ENCODE measurements at places on chromosomes 12 and 14.

GRCh38 chr12:81167694-81168093, 89.8 kb downstream of the ACSS3 start:
- DNase-seq: no peak

GRCh38 chr12:41697161-41697560, 447.5 kb downstream of the GXYLT1 start:
- DNase-seq: no peak

DNA sequence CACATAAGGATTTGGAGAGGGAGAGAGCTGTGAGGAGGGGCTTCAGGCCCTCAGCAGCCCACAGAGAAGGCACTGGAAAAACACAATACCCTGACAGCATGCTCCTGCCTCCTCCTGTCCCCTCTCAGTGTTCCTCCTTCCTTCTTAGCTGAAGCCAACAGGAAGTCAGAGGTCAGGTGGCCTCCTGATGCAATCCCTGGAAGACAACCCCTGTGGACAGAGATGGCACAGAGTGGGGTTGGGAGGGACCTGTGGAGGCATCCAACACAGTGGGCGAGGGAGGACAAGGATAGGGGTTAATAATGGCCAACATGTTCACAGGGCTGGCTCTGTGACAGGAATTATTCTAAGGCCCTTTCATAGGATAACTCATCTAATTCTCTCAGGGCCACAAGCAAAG, 15.4 kb upstream of the IFI27L2 start:
- DNase-seq: no peak

- no peak for DNase-seq
Observed at GRCh38 chr12:110012137-110012536, 12.9 kb downstream of the ANKRD13A start.

- DNase-seq: no peak
Observed at GRCh38 chr12:92226071-92226661, 80.5 kb upstream of the BTG1 start.

GRCh38 chr12:65740873-65741600, 83.2 kb upstream of the HMGA2 start:
- DNase-seq: peak; percentile 69

- no peak for DNase-seq
Observed at GRCh38 chr14:69328317-69328716, 68.4 kb downstream of the GALNT16 start.

DNA sequence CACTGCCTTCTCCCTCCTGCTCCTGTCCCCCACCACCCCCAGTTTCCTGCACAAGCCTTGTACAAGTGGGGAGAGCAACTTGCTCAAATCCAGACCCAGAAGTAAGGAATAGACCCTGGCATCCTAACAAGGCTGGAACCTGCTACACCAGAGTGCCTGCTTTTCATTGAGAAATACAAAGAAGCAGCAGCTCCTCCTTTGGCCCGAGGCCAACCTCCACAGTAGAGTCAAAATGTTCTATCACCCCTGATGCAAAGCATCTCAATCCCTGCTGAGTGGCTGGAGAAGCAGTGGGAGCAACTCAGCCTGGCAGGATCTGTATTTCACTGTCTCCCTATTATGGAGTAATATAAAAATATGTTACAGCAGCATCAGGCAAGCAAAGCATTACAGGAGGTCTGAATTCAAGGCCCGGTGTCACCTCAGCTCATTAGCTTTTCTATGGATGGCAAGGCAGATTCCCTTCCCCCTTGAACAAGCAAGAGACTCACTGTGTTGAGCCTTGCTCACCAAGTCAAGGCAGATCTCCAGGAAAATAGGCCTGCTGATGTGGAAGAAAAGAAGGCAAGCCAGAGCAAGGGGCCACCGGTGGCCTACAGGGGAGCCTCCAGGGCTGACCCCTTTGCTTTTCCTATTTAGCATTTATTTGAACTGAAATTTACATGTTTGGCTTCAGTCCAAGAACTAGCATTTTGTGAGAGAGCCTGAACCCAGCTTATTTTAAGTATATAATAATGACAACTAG, 186.3 kb upstream of the EGLN3 start:
- no peak for DNase-seq

GRCh38 chr12:49536526-49537071, 2.2 kb upstream of the KCNH3 start:
- DNase-seq: no peak

GRCh38 chr12:108441549-108441948, 73.5 kb upstream of the FICD start:
- no peak for DNase-seq

GRCh38 chr14:88682495-88683114, 110.1 kb downstream of the EML5 start:
- DNase-seq: no peak

- DNase-seq: no peak
Observed at GRCh38 chr14:75907756-75908359, 73.9 kb downstream of the TGFB3 start.

DNA sequence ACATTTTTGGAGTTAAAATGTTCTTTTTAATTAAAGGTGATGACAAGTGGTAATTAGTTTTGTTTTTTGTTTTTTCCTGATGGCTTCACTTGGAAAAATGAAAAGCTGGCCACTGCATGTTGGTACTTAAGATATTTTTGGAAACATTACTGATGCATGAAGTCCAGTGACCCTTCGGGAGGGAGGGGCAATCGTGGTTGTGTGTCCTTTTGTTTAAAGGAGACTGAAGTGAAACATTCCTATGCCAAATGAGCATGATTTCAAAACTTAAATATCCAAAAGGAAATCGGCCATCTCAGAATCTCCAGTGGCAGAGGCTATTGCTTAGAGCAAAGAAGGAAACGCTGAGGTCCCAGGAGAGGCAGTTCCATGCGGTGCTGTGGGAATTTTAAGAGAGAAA, 20.1 kb downstream of the LTBP2 start:
- no peak for DNase-seq

GRCh38 chr12:38838056-38838850, 67.1 kb downstream of the CPNE8 start:
- no peak for DNase-seq

GRCh38 chr12:131209082-131210070, 255.7 kb downstream of the ADGRD1 start:
- no peak for DNase-seq

DNA sequence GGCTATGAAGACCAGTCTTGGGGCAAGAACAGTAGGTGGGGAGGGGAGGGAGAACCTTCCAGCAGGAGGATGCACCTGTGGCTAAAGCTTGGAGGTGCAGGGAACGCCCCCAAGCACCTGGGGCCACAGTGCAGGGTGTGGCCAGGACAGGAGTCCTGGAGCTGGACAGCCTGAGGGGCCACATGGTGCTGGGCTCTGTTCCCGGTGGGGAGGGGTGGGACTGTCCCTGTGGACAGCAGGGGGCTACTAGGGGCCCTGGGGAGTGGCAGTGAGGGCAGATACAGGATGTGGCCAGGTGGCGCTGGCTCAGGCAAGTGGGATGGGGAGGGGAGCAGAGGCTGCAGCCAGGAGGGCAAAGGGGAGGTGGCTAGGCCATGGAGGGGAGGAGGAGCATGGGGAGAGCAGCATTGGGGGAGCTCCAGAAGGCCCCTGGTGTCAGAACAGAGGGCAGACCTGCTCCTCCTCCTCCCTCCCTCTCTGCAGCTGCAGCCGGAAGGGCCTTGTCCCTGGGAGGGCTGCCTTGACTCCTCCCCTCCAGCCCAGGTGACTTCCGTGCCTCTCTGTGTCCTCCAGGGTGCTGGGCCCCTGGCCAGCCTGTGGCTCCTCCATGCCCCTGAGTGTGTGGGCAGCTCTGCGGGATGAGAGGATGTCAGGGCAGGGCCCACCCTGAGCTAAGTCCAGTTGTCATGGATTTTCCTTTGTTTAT, 68.4 kb upstream of the DLK1 start:
- no peak for DNase-seq

DNA sequence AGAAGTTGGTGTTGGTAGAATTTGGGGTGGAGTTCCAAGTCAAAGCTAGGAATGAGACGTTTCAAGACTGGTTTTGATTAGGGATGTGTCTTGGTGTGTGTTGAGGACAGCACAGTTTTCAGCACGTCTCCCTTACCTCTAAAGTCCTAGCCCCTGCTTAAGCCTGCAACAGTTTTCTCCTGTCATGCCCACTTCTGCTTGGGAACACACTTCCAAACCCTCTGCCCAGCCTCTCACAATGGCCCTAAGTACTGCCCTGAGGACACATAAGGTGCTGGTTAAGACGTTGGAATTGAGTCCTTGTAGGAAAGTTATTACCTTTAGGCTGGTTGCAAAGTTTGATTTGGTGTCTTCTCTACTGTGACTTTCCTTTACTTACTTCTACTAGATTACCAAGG, 710 bp upstream of the BMAL2 start:
- no peak for DNase-seq

DNA sequence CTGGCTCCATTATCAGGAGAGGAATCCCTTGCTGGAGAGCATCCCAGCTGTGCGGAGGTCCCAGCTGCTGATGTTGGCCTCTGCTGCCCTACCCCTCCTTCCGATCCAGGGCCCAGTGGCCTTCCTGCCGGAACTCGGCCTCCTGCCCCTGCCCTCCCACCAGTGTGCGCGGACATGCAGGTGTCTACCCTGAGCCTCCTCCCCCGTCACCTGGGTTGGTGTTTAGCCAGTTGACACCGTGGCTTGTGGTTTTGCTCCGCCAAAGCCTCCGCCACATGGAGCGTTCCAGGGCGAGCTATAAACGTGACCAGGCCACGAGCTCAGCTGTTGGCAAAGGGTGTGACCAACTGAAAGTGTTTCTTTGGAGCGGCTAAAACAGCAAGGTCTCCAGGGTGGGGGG, 1104.3 kb downstream of the BCL11B start:
- no peak for DNase-seq

- no peak for DNase-seq
Observed at GRCh38 chr14:101191101-101191720, 287.7 kb upstream of the RTL1 start.

- DNase-seq: no peak
Observed at GRCh38 chr12:84696908-84697540, 215.6 kb downstream of the SLC6A15 start.

- DNase-seq: no peak
Observed at GRCh38 chr12:56676851-56677580, 11.1 kb downstream of the PTGES3 start.
